Chondrocyte (in vitro differentiated cells): ENCODE measurements at places on chromosomes 6 and 20. TPM values are rescaled to one million over a fixed set of nuclear protein-coding genes. Genes with fewer than 3 reads are reported as not detected.
A peak's percentile ranks its signal among the peaks of the same experiment; 100 is the strongest.

DNA sequence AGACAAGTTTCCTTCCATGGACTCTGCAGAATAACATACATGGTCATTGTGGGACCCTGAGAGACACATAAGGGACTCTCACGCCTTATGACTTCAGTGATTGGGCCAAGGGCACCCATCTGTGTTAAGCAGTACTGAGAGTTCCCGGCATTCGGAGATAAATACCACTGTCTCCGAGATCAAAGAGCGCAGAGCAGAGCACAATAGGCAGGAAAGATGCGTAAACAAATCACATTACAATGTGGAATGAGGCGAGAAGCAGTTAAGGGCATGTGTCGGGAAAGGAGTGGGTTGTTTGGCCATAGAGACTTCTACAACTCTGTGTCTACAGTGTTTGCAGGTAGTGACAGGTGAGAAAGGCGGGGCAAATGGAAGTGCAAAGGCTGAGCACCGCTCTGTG lies 57.6 kb downstream of the NRSN1 start:
- H3K27me3 ChIP-seq = no peaks in the 10 kb centered on the region
- H3K27ac ChIP-seq = no peak overlapping the region
- no peak overlapping the region for H3K4me3 ChIP-seq
- DNase-seq = no peak

Gene OR2J3
- not detected in 3 replicates for total RNA-seq

DNA sequence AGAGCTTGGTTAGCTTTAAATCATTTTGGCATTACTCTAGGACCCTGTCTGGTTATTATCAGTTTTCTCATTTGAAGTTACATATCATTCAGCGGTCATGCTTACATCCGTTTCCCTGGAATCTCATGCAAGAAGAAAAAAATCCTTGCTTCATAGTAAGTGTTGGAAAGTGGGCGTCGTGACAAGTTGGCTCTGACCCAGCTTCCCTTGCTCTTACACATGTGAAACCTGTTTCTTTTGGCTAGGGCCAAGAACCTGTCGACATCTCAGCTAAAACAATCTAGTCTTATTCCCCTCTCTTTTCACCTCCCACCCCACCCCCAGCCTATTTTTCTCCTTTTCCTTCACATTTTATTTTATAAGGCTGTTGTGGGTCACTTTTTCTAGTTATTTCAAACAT lies 45.5 kb downstream of the ANKS1A start:
- no peaks in the 10 kb centered on the region for H3K27me3 ChIP-seq
- H3K27ac ChIP-seq = peak overlapping the region; percentile 19
- peaks cover 19% of the 10 kb centered on the region for H3K4me1 ChIP-seq
- no peak for DNase-seq
- H3K4me3 ChIP-seq = no peak overlapping the region

DNA sequence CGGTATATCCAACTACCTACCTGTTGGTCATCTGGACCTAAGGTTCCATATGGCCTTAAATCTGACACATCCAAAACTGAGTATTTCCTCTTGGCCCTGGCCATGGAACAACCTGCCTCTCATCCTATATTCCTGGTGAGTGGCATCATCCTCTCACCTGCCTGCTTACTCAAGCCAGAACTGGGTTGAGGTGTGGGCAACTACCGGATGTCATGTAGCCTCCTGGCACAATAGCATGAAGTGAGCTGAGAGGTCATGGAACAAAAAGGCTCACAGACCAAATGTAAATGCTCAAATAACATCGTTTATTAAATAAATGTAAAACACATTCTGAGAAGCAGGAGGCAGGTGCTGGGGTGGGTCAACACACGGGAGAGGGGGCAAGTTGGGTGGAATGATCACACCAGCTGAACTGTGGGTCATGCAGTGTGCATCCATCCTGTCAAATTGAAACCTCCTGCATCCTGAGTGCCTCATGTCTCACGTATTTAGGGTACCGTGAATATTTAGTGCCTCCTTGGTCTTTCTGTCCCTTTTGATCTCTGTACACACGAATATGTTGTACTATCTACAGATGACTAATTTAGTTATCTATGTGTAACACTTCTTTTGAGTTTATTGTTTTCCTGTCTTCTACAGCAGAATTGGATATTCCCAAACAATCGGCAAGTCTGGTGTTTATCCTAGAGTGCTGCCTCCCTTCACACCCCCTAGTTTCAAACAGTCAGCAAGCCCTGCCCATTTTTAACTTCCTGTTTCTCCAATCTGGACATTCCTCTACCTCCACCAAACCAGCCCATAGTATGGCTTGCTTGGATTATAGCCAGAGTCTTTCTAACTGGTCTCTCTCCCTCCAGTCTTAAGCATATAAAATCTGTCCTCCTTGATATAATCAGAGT lies 7.9 kb upstream of the POU5F1 start:
- peaks cover 14% of the 10 kb centered on the region for H3K4me1 ChIP-seq
- no peaks in the 10 kb centered on the region for H3K36me3 ChIP-seq
- DNase-seq = no peak
- no peaks in the 10 kb centered on the region for H3K27me3 ChIP-seq

Gene SYCP2L
- 2.6 to 3.6 TPM (median 3.1 TPM) in 3 replicates for total RNA-seq

Gene SOX18
- 2.1 to 2.8 TPM (median 2.3 TPM) in 3 replicates for total RNA-seq

DNA sequence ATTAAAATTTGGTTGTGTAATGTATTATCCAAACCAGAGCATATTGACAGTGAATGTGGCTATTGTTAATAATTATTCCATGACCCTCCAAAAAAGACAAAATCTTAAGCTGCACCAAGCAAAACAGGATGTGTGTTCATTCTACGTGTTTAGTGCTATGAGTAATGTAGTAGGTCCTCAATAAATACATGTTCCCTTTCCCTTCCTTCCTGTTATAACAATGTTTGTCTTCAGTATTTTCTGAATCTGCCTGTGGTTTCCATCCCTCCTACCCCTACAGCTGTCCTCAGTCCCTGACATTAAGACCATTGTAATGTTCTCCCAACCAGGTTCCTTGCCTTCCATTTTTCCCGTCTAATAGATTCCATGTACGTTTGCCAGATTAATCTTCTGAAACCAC lies 163.8 kb downstream of the AIG1 start:
- peak overlapping the region; percentile 30 for H3K27ac ChIP-seq
- H3K27me3 ChIP-seq = no peaks in the 10 kb centered on the region
- DNase-seq = no peak
- H3K36me3 ChIP-seq = peaks cover 4% of the 10 kb centered on the region
- no peak overlapping the region for H3K4me3 ChIP-seq

DNA sequence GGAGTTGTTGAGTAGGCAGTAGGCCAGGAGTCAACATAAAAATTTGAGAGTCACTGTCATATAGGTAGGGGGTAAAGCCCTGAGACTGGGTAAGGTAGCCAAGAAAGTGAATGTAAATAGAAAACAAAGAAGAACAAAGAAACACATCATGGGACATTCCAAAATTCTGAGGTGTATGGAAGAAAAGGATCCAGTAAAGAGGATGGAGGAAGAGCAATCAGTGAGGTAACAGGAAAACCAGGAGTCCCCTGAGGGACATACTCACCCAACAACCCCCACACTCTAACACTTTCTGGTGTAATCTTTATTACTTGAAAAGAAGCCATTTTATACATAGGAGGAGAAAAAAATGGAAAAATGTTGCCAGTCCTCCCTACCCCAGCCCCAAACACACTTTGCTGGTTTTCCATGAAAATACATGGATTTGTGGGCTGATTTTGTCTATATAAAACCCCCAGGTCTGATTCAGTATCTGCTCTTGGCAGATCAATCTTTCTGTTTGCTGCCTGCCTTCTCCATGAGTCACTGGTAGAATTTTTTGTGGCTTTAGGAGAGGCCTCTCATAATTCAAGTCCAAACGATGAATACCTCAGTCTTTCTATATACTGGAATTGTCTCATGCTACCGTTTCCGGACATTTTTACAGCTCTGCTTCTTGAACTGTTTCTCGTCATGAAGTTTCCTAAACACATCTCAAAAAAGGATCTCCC lies 271.4 kb upstream of the MAN1A1 start:
- peaks cover 2% of the 10 kb centered on the region for H3K27me3 ChIP-seq
- peak overlapping the region; percentile 76 for H3K27ac ChIP-seq
- no peaks in the 10 kb centered on the region for H3K36me3 ChIP-seq
- peaks cover 13% of the 10 kb centered on the region for H3K4me1 ChIP-seq
- no peak overlapping the region for H3K4me3 ChIP-seq
- no peak for DNase-seq

Gene FUCA2
- 52.4 to 57.6 TPM (median 54.4 TPM) in 3 replicates for total RNA-seq

GRCh38 chr20:35316086-35316485 lies 23.9 kb upstream of the FAM83C start:
- no peak for DNase-seq
- peaks cover 1% of the 10 kb centered on the region for H3K36me3 ChIP-seq
- no peak overlapping the region for H3K4me3 ChIP-seq
- H3K4me1 ChIP-seq = peaks cover 75% of the 10 kb centered on the region
- no peaks in the 10 kb centered on the region for H3K27me3 ChIP-seq

Gene PTK6
- not detected in 3 replicates for total RNA-seq

Gene RRAGD
- total RNA-seq = 8.9 to 18.8 TPM (median 17.9 TPM) in 3 replicates

Gene WASF1
- 13.7 to 22.9 TPM (median 20.3 TPM) in 3 replicates for total RNA-seq

DNA sequence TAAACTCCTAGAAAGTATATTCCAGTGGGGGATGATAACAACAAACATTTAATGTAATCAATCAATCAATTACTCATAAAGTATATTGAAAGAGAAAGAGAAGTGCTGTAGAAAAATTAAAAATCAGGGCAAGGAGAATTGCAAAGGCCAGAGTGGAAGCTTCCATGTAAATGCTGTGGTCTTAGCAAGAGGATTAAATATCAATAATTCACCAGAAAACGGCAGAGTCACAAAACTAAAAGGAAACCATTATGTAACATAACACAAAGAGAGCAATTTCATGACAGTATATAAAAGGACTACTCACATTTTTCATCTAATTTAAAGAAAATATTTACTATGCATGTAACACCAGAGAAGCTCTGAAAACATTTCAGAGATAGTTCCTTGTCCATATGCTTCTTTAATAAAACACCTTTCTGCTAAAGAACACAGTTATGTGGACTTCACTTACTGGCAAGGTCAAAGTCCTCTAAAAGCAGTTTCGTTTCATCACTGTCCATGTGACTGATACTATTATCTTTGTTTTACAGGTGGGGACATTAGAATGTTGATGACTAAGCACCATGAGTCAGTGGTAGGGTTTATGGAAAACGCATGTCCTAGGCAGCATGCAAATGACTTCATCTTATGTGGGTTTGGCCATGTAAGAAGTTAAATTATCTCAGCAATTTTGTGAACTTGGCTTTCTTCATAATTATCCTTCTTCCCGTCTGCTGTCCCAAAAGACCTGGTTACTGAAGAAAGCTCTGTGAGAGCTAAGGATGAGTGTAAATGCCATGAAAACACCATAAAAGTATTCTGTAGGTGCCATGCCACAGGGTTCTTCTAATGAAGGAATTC lies 185.8 kb upstream of the TENT5A start:
- H3K4me1 ChIP-seq = peaks cover 44% of the 10 kb centered on the region
- no peak overlapping the region for H3K4me3 ChIP-seq
- no peaks in the 10 kb centered on the region for H3K27me3 ChIP-seq
- H3K36me3 ChIP-seq = no peaks in the 10 kb centered on the region
- H3K27ac ChIP-seq = peak overlapping the region; percentile 89

- H3K27me3 ChIP-seq = no peaks in the 10 kb centered on the region
- peaks cover 8% of the 10 kb centered on the region for H3K36me3 ChIP-seq
- peaks cover 25% of the 10 kb centered on the region for H3K4me1 ChIP-seq
- peak overlapping the region; percentile 68 for H3K27ac ChIP-seq
Measured at GRCh38 chr6:37308069-37308815, 45.5 kb upstream of the RNF8 start.

DNA sequence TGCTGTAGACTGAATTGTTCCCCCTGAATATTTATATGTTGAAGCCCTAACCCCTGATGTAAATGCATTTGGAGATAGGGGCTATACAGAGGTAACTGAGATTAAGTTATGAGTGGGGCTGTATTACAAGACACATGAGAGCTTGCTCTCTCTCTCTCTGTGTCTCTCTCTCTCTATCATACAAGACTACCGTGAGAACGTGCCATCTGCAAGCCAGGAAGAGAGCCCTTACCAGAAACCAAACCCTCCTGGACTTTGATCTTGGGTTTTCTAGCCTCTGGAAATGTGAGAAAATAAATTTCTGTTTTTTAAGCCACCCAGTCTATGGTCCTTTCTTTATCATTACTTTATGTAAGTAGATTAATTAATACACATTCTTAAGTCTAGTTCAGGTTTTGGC lies 249.3 kb upstream of the MAN1A1 start:
- DNase-seq = no peak
- H3K27ac ChIP-seq = no peak overlapping the region
- H3K27me3 ChIP-seq = peaks cover 2% of the 10 kb centered on the region
- peaks cover 19% of the 10 kb centered on the region for H3K4me1 ChIP-seq
- no peaks in the 10 kb centered on the region for H3K36me3 ChIP-seq

- peaks cover 3% of the 10 kb centered on the region for H3K36me3 ChIP-seq
- no peak overlapping the region for H3K27ac ChIP-seq
- no peaks in the 10 kb centered on the region for H3K27me3 ChIP-seq
- no peak for DNase-seq
Measured at GRCh38 chr6:168908166-168908565, 345.5 kb downstream of the THBS2 start.

Gene SPATS1
- total RNA-seq = not detected in 3 replicates

DNA sequence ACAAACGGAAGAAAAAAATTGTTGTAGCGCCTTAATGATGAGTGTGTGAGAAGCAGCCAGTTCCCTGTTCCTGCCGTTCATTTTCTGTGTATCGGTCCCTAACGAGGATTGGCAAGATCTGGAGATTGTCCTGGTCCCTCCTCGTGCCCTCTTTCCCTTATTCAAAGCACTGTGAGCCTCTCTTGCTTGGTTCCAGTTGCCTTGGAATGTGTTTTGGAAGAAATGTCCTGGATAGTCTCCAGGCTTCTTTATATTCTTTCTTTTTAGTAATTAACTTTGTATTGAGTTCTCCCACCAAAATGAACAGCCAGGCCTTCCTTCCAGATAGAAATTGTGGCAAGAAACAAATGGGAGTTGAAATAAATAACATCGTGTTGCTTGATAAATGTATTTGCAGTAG lies 348.3 kb downstream of the CDH26 start:
- H3K27ac ChIP-seq = no peak overlapping the region
- H3K4me3 ChIP-seq = no peak overlapping the region
- no peaks in the 10 kb centered on the region for H3K36me3 ChIP-seq
- no peak for DNase-seq

- no peak overlapping the region for H3K27ac ChIP-seq
- H3K4me1 ChIP-seq = peaks cover 22% of the 10 kb centered on the region
- no peak overlapping the region for H3K4me3 ChIP-seq
- peaks cover 15% of the 10 kb centered on the region for H3K36me3 ChIP-seq
- no peaks in the 10 kb centered on the region for H3K27me3 ChIP-seq
- no peak for DNase-seq
Measured at GRCh38 chr6:88806728-88807127, 156.7 kb downstream of the RNGTT start.

- no peak overlapping the region for H3K27ac ChIP-seq
- no peak overlapping the region for H3K4me3 ChIP-seq
- H3K4me1 ChIP-seq = no peaks in the 10 kb centered on the region
- no peaks in the 10 kb centered on the region for H3K36me3 ChIP-seq
- peaks cover 3% of the 10 kb centered on the region for H3K27me3 ChIP-seq
Measured at GRCh38 chr20:14633507-14633906, 296.1 kb upstream of the FLRT3 start.

DNA sequence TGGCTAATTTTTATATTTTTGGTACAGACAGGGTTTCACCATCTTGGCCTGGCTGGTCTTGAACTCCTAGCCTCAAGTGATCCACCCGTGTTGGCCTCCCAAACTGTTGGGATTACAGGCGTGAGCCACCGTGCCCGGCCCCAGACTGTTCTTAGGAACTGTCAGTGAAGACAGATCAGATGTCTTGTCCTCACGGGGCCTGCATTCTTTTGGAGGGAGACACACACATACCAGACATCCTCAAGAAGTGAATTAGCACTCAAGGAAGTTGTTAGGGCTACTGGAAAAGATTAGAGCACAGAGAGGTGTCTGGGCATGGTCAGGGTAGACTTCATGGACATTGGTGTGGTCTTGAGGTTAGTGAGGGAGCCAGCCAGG lies 10.3 kb upstream of the LPIN3 start:
- H3K4me3 ChIP-seq = no peak overlapping the region
- peak overlapping the region; percentile 97 for H3K27ac ChIP-seq
- no peaks in the 10 kb centered on the region for H3K27me3 ChIP-seq

Gene TMEM74B
- 0.51 to 0.65 TPM in 2 of 3 replicates, not detected in the other for total RNA-seq

Gene ADGRF4
- not detected in 3 replicates for total RNA-seq

Gene SAPCD1
- 1.3 to 2.4 TPM (median 1.4 TPM) in 3 replicates for total RNA-seq

Gene MAP7
- 0.17 to 1.1 TPM (median 0.77 TPM) in 3 replicates for total RNA-seq

Gene KPNA5
- total RNA-seq = 8.3 to 11.4 TPM (median 10.0 TPM) in 3 replicates
